Activated T-helper 1 cell treated with anti-CD3 and anti-CD28 coated beads, Interleukin-12 subunit alpha, Interleukin-12 subunit beta, Interleukin-2, Interleukin-4 antibody, amounts not matched to agents 30 ng/mL and 10 ng/mL and 1 ng/mL, durations not matched to agents 14 hours and 24 hours and 36 hours (primary cell): ENCODE measurements at places on chromosomes 4 and X. TPM values are rescaled to one million over a fixed set of nuclear protein-coding genes. Genes with fewer than 3 reads are reported as not detected.

Gene MRPL1
- 72.7 and 75.0 TPM in 2 replicates for total RNA-seq

DNA sequence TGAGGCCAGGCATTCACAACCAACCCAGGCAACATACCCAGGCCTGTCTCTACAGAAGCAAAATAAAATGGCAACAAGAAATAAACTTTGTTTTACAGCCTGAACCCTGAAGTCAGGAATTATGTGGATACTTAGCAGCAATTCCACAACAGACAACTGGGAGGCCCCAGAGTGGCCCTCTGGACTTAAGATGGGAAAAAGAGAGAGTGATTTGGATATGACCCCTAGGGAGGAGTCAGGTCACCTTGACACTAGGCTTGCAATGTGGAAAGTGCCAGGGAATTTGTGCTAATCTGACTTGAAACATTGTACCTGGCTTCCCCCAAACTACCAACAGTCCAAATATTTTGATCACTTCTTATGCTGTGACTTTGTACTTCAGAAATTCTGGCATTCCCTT is 193.1 kb downstream of the PARM1 start:
- no peak for DNase-seq

- DNase-seq, result no peak
Measured at GRCh38 chr4:54184581-54184980, 44.5 kb upstream of the PDGFRA start.

- DNase-seq, result no peak
Measured at GRCh38 chr4:71132486-71132885, 139.0 kb downstream of the DCK start.
